ENCODE measurements at places on chromosomes 5 and 9. TPM values are rescaled to one million over a fixed set of nuclear protein-coding genes. Genes with fewer than 3 reads are reported as not detected.

The ALG2 gene
- polyA plus RNA-seq: 29.8 TPM

DNA sequence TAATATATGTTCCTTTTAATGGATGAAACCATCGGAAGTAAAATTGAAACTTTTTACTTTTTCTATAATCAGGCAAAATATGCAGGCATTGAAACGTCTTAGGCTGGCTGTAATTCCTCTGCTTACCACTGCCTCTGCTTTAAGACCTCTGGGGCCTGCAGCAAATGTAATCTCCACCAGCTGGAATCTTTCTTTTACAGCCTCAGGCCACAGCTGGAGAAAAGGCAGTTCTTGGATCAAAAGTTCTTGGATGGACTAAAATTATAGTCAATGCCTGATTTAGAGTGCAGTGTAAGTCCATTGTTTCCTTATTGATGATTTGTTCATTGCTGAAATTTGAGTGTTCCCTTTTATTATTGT lies 396.7 kb downstream of the KCTD16 start:
- no peak for DNase-seq

- DNase-seq: no peak
Measured at GRCh38 chr5:2221450-2221849, 338.7 kb upstream of the IRX4 start.

DNA sequence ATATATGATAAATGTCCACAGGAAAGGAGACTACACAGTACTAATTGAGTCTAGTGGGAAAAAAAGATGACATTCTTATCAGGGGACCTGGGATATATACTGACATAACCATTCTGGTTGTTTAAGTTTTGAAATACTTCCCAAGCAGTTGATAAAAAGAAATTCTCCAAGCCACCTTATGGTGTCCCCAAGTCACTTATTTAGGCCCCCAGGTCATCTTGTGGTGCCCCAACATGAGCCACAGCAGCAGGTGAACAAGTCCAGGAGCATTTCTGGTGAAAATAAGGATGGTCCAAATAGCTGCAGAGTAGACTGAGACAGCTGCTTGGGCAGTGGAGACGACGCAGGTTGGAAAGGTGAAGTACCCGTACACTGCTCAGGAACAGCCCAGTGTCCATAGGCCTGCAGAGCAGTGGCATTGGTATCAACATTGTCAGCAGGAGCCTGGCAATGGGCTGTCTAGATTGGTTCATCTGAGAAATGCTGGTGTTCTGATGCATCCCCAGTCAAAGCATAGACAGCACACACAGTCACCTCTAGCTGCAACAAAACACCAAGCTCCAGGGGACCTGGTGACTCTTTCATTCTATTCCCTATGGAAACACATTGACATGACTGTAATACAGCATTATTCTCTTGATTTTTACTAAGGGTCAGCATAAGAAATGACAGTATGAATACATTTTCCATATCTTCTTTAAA lies 430.6 kb downstream of the NR2F1-AS1 start:
- no peak for DNase-seq

The INSYN2B gene
- 5.5 TPM for polyA plus RNA-seq

The EPB41L4A gene
- 21.3 TPM for polyA plus RNA-seq

The BTNL3 gene
- polyA plus RNA-seq: not detected

Measured in left lung (tissue), 14 donors.